Stomach (tissue), 19 donors: ENCODE measurements at places on chromosomes 7 and 10.

DNA sequence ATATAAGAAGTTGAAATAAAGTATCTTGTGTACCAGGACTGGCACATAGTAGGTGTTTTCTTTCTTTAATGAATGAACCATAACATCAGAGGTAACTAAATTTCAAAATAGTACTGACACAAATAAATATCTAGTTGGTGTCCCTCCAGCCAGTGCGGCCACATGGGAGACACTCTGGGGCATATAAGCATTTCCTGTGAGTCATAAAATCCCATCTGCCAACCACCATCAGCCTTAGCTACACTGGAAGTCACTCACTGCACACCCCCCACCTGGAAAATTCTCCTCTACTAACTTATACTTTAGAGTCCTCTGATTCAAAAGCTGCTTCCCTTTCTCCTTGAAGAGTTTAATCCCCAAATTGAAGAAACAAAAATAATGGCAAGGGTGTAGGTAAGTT, 32.5 kb downstream of the DYDC1 start:
- no peaks in the 10 kb centered on the region for H3K36me3 ChIP-seq
- H3K4me1 ChIP-seq, result no peaks in the 10 kb centered on the region
- H3K27ac ChIP-seq, result no peak overlapping the region
- DNase-seq, result no peak
- H3K27me3 ChIP-seq, result peaks cover 6% of the 10 kb centered on the region
- H3K4me3 ChIP-seq, result no peak overlapping the region

- DNase-seq, result peak; percentile 66
- peak overlapping the region; percentile 94 for H3K4me3 ChIP-seq
- peaks cover 37% of the 10 kb centered on the region for H3K4me1 ChIP-seq
- no peaks in the 10 kb centered on the region for H3K36me3 ChIP-seq
- H3K27ac ChIP-seq, result peak overlapping the region; percentile 80
- no peaks in the 10 kb centered on the region for H3K27me3 ChIP-seq
These were observed 557 bp downstream of the CYTH3 start for GRCh38 chr7:6271694-6272440.

DNA sequence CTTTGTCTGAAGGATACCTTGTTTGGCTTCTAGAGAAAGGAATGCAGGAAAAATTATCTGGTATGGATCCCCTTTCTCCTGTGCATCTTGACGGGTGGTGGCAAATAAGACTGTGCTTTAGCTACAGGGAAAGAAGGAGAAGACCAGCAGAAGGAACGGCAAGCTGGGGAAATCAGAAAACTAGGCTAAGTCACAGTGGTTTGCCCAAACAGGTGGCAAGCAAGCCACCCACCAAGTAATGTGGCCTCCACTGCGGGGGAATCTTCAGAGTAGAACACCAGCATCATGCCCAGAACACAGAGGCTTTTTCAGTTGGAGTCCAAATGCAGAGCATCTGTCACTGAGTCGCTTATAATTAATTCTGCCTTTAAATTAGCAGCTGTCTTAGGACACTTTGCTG, 282.8 kb downstream of the PHF14 start:
- H3K27ac ChIP-seq, result no peak overlapping the region
- H3K4me1 ChIP-seq, result no peaks in the 10 kb centered on the region
- no peaks in the 10 kb centered on the region for H3K27me3 ChIP-seq
- no peak for DNase-seq

DNA sequence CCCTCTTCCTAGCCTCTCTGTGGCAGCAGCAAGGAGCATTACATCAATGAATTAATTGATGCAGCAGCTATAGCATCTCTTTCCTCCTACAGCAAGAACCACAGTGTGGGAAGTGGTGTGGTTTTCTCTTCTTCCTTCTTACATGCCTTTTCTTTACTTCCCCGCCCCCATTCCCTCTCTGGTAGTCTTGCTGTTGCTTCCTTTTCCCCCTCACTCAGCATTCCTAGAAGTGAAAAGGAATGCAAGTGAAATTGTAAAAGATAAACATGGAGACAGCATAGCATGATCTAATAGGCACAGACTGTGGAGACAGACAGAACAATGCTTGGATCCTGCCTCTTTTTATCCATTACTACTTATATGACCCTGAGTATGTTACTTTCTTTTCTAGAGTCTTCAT, 370.5 kb upstream of the BMPER start:
- no peaks in the 10 kb centered on the region for H3K4me1 ChIP-seq
- no peak overlapping the region for H3K4me3 ChIP-seq
- H3K27me3 ChIP-seq, result no peaks in the 10 kb centered on the region
- H3K27ac ChIP-seq, result no peak overlapping the region

DNA sequence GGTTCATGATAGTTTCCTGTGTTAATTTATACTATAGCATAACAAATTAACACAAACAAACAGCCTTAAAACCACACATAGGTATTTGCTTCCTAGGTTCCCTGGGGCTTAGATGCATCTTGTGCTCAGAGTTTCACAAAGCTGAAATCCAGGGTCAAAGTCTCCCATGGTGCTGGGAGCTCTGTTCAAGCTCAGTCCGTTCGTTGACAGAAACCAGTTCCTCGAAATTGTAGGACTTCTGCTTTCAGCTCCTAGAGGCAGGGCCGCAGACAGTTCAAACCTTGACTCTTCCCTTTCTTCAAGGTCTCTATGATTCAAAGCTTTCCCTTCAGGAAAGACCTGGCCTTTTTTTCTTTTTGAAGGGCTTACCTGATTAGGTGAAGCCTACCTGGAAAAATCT, 90.5 kb downstream of the VSTM2A start:
- no peak overlapping the region for H3K4me3 ChIP-seq
- no peaks in the 10 kb centered on the region for H3K27me3 ChIP-seq
- no peak for DNase-seq
- H3K27ac ChIP-seq, result no peak overlapping the region
- H3K4me1 ChIP-seq, result no peaks in the 10 kb centered on the region
- no peaks in the 10 kb centered on the region for H3K36me3 ChIP-seq

DNA sequence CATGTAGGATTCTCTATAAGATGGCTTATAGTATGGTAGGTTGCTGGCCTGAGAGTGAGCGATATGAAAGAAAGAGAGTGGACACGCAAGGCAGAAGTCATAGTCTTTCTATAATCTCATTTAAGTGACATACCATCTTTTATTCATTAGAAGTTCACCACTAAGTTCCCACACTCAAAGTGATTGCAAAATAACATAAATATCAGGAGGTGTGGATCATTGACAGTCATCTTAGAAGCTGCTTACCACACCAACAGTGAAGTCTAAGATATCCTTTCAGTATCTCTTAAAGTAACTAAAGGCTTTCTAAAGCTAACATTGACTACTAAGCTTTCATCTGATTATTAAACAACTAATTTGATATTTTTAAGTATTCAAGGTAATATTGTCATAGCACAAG, 36.9 kb upstream of the GNAI1 start:
- DNase-seq, result no peak
- H3K27ac ChIP-seq, result no peak overlapping the region
- no peaks in the 10 kb centered on the region for H3K36me3 ChIP-seq
- no peaks in the 10 kb centered on the region for H3K4me1 ChIP-seq
- no peak overlapping the region for H3K4me3 ChIP-seq

DNA sequence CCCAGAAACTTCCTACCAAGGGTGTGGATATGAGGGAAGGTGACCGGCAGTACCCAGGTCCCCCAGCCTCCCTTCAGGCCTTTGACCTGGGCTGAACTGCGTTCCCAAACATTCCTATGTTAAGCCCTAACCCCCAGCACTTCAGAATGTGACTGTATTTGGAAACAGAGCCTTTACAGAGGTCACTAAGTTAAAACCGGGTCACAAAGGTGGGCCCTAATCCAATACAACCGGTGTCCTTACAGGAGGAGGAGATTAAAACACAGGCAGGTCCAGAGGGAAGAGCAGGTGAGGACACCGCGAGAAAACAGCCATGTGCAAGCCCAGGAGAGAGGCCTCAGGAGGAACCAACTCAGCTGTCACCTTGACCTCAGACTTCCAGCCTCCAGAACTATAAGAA, 28.0 kb downstream of the GRB10 start:
- no peak overlapping the region for H3K27ac ChIP-seq
- no peaks in the 10 kb centered on the region for H3K27me3 ChIP-seq
- H3K4me3 ChIP-seq, result no peak overlapping the region
- peaks cover 26% of the 10 kb centered on the region for H3K4me1 ChIP-seq

DNA sequence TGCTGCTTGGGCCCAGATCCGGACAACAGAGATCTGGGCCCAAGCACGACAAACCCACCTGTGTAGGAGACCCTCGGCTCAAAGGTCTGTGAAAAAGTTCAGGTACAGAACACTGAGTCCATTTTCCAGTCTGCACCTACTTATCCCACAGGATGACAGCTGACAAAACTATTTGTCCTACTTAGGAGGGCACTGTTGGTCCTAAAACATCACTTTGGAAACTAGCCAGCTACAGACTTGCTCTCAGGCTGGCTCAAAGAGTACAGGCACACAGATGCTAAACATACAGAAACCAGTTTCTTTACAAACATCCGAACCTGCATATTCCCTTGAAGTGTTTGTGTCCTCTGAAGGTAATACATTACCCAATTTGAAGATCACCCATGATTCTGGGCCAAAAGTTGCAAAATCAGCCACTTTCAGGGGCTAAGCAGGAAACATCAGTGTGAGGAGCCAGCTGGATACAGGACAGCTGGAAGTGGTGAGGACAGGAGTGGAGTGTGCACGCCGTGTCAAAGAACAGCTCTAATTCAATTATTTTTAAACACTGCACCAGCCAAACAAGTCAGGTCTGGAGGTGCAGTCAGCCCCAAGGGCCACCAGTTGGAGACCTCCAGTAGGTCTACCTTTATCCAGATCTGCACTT, 88.5 kb downstream of the NOC3L start:
- peaks cover 9% of the 10 kb centered on the region for H3K4me1 ChIP-seq
- H3K36me3 ChIP-seq, result peaks cover 59% of the 10 kb centered on the region
- no peak overlapping the region for H3K4me3 ChIP-seq
- DNase-seq, result no peak

DNA sequence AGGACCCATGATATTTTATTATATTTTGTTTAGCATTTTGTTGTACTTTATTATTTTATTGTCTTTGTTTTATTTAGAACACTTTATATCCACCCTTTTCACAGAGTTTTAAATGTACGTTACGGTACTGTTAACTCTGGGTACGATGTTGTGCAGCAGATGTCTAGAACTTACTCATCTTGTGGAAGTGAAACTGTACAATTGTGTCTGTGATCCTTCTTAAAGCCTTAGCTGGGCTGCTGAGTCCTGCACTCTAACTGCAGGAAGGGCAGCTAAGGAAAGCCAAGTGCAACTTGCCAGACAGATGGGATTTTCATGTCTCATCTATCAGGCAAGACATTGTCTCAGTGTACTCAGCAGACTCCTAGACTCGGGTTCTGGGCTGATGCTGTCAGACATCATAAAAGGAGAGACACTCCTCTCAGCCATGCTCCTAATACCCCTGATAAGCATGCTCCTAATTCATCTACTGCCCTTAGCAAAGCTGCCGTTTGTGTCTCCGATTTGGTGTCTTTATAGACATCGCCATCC, 14.6 kb upstream of the INSYN2A start:
- H3K27me3 ChIP-seq, result no peaks in the 10 kb centered on the region
- H3K36me3 ChIP-seq, result peaks cover 5% of the 10 kb centered on the region
- no peak overlapping the region for H3K4me3 ChIP-seq
- DNase-seq, result peak; percentile 4

GRCh38 chr10:127386606-127387327, 162.3 kb upstream of the NPS start:
- no peaks in the 10 kb centered on the region for H3K4me1 ChIP-seq
- H3K4me3 ChIP-seq, result no peak overlapping the region
- peaks cover 46% of the 10 kb centered on the region for H3K36me3 ChIP-seq
- DNase-seq, result no peak
- no peak overlapping the region for H3K27ac ChIP-seq

DNA sequence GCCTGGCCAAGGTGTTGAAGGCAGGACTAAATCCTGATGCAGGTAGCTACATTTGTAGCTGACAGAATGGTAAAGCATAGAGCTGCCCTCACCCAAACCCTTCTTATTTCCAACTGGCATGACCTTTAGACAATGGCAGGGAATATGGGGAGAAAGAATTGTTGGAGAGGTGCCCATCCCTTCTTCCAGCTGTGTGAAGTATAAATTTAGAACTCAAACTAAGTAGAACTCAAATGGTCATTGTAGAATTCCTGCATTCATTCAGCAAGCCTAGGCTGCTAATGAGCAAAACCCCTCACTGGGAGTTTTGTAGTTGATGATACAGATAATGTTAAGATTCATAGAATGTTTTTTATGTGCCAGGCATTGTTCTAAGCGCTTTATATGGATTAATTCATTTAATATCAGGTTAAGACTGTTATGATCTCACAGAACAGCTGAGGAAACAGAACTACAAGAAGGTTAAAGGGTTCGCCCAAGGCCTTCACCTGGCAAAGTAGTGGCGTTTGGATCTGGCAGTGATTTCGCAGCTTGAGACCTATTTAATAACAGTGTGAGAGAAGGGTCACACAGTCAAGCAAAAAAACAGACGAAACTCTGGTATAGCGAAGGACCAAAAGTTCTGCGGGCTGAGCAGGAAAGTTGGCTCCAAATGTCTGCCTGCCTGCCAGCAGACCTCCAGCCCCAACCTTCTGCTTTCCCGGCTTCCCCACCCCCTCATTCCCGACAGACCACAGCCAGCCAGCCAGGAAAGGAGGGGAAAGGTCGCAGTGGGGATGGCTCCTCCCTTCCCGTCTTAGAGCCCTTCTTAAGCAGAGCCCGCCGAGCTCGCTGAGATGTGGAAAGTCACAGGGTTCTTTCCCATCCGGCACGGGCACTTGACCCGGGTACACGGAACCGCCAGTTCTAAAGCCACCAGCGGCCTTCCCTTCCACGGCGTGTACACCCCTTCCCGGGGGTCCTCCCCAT, 1.6 kb upstream of the HILPDA start:
- H3K27me3 ChIP-seq, result no peaks in the 10 kb centered on the region
- H3K36me3 ChIP-seq, result peaks cover 5% of the 10 kb centered on the region
- peaks cover 53% of the 10 kb centered on the region for H3K4me1 ChIP-seq
- H3K4me3 ChIP-seq, result no peak overlapping the region

DNA sequence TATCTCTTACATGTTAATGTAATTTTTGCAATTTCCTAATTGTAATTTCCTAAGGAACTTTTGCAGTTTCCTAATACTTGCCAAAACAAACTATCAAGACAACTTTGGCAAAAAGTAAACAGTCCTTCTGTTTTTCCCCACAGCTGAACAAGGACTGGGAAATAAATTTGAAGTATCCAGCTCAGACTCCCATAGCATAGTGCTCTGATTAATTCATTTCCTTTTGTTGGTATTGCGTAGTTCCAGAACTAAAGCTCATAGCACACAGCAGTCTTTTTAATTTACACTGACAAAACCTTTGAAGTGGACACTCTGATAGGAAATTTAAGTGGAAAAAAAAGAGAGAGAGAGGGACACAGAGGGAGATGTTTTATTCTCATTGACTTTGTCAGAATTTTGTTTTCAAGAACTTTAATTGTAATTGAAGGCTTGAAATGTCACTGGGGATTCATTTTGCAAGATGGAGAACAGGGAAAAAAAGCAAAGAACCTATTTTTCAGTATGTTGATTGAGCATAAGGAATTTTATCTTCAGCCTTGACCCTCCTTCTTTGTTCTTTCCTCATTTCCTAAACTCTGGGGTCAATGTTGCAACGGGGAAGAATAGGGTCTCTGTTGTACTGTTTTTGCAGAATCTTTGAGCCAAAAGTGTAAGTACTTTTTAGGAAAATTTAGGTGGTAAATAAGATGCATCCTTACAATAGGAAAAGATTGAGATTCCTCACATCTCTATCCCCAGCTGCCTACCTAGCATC, 232.2 kb upstream of the NPSR1 start:
- no peaks in the 10 kb centered on the region for H3K4me1 ChIP-seq
- DNase-seq, result no peak
- H3K4me3 ChIP-seq, result no peak overlapping the region
- H3K36me3 ChIP-seq, result no peaks in the 10 kb centered on the region

GRCh38 chr7:101916041-101916800, 98.8 kb downstream of the CUX1 start:
- H3K27me3 ChIP-seq, result no peaks in the 10 kb centered on the region
- peaks cover 45% of the 10 kb centered on the region for H3K36me3 ChIP-seq
- H3K4me3 ChIP-seq, result no peak overlapping the region
- no peak overlapping the region for H3K27ac ChIP-seq
- H3K4me1 ChIP-seq, result no peaks in the 10 kb centered on the region
- DNase-seq, result no peak
